NCI-H446 (cell line): ENCODE measurements at places on chromosomes 5 and 9.
A peak's percentile ranks its signal among the peaks of the same experiment; 100 is the strongest.

DNA sequence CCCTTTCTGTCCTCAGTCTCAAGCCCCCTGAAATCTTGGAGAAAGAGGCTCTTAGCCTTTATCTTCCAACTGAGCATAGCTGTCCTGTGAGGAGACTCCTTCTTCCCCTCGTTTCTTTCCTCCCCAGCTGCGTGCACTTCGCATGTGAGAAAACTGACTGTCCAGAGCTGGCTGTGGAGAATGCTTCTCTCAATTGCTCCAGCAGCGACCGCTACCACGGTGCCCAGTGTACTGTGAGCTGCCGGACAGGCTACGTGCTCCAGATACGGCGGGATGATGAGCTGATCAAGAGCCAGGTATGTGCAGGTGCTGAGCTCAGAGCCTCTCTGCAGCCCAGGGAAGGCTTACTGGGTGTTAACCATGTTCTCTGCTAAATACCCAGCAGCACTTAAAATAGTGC is 190.8 kb downstream of the PAPPA start:
- DNase-seq = no peak

DNA sequence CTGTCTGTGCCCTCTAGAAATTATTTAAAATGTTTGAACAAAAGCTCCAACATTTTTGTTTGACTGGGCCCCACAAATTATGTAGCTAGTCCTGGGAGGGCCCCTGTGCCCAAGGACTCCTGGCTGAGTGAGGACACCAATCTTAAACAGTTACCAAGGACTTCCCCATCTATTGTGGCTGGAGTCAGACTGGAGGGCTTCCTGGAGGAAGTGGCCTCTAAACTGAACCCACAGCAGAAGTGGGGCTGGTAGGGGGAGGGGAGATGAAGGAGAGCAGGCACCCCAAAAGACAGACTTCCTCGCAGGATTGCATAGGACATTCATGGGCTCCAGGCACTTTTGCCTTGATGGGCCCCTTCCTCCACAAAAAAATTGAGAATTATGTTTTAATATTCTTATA is 8.1 kb downstream of the ADAMTS13 start:
- no peak for DNase-seq

- DNase-seq = no peak
Measured at GRCh38 chr5:159851053-159851452, 65.2 kb upstream of the ADRA1B start.

DNA sequence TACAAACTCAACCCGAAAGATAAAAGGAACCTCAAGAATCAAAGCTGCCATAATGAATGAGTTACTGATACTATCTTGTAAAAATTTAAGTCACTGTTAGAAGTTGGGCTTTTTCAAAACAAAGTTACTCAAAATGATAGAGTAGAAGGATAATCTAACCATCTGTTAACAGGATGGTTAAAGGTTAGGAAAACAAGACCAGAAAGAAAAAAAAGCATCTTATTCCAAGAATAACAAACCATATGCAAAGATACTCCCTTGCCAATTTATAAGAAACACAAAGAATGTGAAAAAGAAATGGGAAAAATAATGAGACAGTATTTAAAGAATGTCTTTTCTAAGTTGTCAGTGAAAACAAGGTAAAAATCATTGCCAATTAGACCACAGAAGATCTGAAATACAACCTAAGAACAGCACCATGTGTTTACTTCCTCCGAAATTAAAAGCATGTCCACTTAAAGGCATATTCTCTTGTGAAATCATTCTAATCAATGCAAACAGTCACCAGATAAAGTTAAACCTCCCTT is 51.2 kb downstream of the STRBP start:
- DNase-seq = no peak

DNA sequence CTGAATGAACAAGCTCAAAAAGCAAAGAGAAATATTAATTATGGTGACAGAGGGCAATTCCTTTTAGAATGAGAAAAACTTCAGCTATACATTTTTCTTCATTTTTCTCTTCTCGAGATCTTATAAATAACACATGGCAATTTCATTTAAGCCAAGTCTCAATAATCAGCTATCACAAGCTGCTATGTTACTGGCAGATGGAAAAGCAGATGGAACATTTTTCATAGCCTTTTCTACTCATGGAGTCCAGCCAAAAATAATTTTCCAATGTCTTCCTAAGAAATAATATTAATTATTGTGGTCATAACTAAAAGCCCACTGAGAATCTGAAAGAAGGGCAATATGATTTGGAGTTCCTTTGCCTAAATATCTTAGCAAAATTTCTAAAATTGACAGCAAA is 35.6 kb downstream of the SKIC3 start:
- DNase-seq = peak; percentile 14

DNA sequence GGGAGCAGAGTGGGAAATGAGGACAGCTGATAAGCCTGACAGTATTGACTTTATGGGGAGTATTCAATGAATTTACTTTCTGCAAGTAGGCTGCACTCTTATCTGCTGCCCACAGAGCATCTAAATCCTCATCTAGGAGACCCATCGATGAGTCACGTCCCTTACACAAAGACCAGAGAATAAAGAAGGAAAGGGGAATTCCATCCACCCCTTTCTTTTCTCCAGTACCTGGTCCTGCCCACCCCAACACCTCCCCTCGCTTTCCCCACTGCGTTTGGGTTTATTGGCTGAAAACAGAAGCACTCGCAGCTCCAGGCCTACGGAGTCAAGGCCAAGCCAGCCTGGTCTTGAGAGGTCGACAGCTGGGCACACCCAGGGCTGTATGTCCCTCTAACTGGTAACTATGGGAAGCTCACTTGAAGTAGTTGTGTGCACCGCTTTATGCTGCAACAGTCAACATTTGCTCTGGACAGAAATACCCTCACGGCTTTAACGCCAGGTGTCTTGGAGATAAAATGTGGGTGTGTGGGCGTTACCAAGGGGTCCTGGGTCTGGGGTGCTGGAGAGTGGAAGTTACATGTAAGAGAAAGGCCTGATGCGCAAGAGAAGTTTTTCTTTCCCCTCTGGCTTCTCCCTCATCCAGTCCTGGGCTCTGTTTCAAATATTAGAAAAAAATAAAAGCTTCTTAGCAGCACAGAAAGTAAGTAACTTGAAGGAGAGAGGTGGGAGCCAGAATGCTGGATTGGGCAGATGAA is 14.5 kb upstream of the TAL2 start:
- DNase-seq = no peak

DNA sequence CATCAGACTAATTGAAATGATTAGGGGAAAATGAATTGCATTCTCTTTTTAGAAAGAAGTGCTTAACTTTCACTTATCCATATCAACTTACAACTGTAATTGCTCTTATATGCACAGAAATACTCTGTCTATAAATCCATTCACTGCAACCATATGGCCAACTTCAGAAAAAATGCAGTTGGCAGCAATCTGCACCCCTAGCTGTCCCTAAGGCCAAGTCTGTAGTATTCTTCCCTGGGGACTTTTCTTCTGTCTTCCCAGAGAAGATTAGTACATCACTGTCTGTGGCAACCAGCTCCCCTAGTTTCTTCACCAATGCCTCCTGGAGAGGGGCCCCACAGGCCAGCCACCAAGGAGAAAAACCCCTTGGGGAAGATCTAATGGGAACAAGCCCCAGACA is 45.4 kb downstream of the ABCA1 start:
- DNase-seq = peak; percentile 46

- DNase-seq = peak; percentile 56
Measured at GRCh38 chr5:94021246-94021645, 279.8 kb upstream of the POU5F2 start.

- no peak for DNase-seq
Measured at GRCh38 chr5:4188704-4189103, 593.1 kb downstream of the IRX1 start.

DNA sequence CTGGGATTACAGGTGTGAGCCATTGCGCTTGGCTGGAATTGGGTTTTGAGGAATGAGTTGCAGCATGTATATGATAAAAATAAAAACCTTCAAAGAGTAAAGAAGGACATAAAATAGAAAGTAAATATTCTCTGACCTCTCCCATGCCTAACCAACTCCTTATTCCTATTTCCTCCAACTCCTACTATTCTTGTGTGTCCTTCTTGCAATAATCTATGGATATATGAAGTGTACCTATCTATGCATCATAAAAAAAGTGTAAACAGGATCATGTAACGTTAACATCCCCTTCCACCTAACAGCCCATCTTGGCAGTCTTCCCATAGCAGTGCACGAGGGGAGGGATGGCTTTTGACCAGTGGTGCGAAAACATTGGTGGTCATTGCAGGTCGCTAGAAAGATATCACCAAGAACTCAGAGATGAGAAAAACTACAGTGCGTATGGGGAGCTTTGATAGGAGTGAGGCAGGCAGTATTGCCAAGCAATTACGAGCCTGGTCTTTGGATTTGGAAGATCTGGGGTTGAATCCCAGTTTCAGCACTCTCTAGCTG is 69.9 kb downstream of the PPARGC1B start:
- no peak for DNase-seq
